ENCODE measurements at places on chromosomes 16 and 17.

DNA sequence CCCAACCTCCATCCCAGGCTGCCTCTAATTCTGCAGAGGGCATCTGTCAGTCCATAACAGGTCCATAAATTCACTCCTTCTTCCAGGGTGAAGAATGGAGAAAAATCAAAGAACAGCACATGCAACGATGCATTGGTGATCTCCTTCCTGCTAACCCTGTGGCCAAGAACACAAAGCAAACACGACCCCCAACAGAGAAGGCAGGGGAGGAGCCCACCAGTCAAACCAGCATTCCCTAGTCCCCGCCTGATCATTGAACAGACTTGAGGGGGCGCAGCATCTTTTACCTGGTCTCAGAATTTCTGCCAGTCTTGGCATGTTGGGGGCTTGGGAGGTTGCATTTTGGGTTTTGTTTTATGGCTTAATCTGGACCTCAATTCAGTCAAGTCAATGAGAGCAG, 476.0 kb downstream of the SLC39A11 start:
- DNase-seq: no peak

GRCh38 chr16:55811811-55812210, 21.1 kb downstream of the CES1 start:
- no peak for DNase-seq

DNA sequence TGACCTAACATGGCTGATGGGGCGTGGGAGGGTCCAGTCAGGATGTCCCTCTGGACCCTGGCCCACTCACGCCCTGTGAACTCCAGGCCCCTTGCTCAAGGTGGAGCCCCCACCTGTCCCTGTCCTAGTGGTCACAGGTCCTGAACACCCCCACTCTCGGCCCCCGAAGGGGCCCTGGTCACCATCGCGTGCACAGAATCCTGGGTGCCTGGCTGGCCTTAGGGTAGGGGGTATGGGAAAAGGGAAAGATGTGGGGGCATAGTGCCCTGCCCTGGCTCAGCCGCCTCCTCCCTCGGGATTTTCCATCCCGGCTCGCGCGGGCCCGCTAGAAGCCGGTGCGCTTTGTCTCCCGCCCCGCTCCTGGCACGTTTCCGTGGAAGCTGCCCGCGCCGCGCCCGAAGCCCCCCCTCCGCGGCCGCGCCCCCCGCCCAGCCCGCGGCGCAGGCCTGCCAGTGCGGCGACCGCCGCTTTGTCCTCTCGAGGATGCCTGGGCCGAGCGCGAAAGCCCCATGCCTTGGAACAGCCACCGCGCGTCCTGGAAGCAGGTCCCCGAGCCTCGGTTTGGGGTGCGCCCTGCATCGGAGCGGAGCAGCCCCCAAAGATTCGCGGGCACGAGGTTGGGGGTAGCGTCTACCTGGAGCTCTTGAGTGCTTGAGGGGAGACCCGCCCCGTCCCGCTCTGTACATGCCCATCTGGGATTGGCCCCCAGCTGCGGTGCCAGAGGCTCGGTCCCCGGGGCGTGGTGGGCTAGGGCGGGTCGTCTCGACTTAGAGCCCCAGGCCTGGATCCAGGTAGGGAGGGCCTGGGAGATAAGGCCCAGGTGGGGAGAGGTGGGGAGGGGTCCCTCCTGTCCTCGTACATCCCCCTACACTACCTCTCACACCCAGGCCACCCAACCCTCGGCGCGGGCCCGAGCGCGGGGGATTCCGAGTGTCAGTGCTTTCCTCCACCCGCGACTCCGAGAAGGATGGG, 1.3 kb downstream of the SMPD3 start:
- DNase-seq: no peak

GRCh38 chr17:48605409-48605919, 678 bp upstream of the HOXB6 start:
- no peak for DNase-seq

- DNase-seq: no peak
Measured at GRCh38 chr16:2022723-2023091, 3.1 kb downstream of the NPW start.

Measured in adipocyte (in vitro differentiated cells).